Dermis blood vessel endothelial cell (primary cell): ENCODE measurements at places on chromosomes 6 and 20.

DNA sequence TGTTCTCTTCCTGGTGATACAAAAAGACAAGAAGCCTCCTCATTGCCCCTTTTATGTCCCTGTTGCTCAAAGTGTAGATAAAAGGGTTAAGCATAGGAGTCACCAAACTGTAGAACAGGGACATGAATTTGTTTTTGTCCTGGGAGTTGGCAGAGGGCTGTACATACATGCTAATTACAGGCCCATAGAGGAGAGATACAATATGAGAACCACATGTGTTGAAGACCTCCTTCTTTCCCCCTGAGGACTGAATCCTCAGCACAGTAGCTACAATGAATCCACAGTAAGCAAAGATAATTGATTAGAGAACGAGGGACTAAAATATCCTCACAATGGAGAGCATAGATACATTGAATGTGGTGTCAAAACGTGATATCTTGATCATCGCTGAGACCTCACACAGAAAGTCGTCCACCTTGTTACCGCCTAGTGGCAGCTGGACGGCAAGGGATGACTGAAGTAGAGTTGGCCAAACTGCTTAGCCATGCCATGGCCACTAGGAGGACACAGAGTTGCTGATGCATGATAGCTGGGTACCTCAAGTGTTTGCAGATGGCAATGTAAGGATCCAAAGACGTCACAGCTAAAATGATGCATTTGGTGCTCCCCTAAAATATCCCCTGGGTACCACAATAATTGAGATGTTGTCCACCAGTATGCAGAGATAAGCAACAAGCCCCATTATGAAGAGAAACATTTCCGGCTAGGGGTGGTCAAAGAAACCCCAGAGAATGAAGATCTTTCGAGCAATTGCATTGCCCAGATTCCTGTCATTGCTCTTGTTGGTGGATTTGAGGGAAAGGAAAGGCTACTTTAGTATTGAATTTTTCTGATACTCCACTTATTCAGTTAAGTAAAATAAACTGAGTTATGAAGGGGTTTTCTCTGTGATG, 15.0 kb downstream of the OR2B3 start:
- DNase-seq: peak; percentile 48

DNA sequence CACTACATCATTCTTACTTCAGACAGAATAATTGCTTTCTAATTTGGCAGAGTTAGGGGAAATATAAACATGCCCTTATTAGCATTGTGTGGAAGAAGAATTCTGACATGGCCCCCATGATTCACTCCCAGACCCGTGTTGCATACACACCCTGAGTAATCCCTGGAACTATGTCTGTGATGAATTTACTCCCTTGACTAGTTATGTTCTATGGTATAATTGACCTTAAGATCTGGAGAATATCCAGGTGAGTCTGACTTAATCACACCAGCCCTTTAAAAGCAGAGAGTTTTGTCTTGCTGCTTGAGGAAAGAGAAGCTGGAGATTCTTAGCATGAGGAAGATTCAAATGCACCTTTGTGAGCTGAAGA, 262.9 kb downstream of the SOX4 start:
- peak; percentile 45 for DNase-seq

GRCh38 chr20:59458645-59459044, 145.7 kb upstream of the PHACTR3 start:
- no peak for DNase-seq

DNA sequence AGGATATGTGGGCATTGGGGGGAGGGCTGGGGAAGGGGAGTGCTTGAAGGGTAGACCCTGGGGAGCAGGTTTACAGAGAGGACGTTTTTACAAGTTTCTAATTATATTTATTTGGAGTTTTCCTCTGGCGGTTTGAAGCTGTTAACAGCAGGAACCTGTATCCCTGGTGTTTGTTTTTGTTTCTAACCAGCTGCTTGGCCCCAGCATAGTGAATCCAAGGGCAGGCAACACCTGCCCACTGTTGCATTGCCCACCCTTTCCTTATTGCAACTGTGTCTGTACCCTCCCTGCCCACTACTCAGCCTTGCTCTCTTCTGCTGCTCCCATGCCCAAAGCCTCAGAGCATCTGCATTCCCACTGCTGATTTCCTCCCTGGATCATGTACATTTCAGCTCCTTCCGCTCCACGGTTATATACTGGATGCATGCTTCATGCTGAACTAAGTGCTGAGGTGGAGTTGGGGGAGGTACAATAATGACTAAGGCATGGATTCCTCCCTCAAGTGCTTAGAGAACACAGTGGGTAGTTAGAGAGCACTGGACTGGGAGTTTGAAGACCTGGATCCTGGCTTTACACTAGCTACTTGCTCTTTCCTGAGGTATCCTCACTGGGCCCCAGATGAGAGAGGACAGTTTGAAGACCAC, 6.0 kb downstream of the SCUBE3 start:
- no peak for DNase-seq

DNA sequence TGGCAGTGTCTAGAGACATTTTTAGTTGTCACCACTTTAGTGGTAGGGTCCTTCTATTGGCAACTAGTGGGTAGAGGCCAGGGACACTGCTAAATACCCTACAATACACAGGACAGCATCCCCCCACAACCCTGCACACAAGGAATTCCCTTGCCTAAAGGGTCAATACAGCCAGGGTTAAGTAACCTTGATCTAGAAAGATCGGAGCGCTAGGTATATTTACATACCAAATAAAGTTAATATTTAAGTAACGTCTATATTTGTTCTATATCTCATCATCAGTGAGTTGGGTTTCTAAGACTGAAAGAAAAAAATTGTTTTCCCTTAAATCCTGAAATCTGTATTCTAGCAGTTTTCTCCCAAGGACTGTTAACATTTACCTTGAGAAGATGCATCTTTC, 16.1 kb downstream of the BFSP1 start:
- DNase-seq: no peak

GRCh38 chr20:24698706-24699206, 229.3 kb downstream of the SYNDIG1 start:
- DNase-seq: no peak

DNA sequence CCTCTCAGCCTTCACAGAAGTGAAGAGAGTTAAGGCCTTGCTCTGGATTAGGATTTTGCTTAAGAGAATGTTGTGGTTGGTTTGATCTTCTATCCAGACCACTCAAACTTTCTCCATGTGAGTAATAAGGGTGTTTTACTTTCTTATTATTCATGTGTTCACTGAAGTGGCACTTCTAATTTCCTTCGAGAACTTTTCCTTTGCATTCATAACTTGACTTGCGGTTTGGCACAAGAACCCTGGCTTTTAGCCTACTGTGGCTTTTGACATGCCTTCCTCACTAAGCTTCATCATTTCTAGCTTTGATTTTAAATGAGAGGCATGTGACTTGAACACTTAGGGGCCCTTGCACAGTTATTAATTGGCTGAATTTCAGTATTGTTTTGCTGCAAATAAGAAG, 166.1 kb upstream of the OPRM1 start:
- no peak for DNase-seq

DNA sequence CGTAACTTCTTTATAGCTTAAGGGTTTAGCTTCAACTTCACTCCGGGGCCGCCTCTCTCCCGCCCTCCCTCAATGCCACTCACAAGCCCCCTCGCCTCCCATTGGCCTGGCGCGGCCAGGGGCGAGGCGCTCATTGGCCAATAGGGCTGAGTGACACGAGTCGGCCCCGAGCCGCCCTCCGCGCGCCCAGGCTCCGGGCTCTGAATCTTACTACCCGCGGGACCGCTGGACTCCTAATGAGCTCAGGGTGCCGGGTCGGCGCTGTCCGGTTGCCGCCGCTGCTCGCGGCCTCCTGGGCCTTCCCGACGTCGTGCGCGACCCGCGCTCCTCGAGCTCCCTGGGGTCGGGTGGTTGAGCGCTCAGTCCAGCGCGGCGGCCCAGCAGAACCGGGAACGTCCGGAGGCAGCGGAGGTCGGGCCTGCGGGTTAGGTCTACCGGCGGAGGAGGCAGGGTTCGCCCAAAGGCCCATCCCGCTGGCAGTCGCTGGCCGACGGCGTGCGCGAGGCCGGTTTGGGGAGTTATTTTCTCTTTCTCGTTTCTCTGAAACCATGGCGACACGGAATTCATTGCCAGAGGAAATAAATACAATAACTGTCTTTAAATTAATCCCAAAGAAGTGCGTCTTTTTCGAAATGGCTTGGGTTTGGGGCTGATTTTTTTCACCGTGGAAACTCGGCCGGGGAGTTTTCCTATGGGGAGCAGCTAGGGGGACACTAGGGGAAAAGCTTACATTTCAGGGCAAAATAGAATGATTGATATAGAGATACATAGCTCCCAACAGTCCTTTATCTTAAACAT, at the start of gene SIM1:
Gene SIM1, minus strand, starts transcription at position 19 of the 798 bp plus-strand sequence. CDS start 1,453 bp downstream, outside the sequence.
- DNase-seq: peak; percentile 93

DNA sequence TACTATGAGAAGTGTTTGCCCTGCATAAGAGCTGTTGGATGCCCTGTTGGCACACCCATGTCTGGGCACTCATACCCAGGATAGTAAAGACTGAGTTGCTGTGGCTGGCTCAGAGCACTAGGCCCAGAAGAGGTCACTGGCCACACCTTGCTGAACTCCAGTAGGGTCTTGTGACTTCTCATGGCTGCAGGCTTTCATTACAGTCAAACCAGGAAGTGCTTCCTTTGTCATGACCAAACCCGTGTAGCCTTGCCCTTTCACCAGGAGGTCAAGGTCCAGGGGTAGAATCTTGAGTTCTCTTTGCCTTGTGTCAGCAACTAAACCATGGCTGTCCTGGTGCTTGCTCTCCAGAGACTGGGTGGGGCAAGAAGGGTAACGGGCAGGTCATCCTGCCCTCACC, 49.5 kb downstream of the CD164 start:
- no peak for DNase-seq

DNA sequence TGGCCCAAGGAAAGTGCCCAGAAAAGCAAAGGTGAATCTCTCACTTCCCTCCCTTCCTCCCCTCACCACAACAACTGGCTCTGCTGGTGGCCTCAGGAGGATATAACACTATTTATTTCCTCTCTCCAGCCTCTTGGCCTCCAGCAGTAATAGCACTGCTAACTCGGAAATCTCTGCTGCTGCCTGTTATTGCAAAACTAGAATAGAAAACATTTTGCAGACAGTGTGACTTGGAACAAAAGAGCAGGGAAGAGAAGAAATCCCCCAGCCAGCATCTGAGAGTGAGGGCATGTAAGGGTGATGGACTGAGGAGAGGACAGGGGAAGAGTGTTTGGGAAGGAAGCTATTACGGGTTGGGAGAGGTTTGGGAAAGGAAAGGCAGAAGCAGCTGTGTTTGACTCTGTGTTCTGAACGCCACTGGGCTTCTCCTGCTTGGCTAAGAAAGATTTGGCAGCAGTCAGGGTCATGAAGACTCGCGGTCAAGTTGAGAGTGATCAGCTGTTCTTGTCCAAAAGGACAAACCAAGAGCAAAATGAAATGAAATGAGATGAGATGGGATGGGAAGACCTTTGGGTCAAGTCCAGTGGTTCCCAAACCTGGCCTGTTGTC, 81.0 kb upstream of the SNX9 start:
- no peak for DNase-seq

GRCh38 chr6:29853245-29853644, 25.6 kb downstream of the HLA-G start:
- DNase-seq: no peak

GRCh38 chr20:13756551-13756950, 28.2 kb downstream of the ESF1 start:
- no peak for DNase-seq

DNA sequence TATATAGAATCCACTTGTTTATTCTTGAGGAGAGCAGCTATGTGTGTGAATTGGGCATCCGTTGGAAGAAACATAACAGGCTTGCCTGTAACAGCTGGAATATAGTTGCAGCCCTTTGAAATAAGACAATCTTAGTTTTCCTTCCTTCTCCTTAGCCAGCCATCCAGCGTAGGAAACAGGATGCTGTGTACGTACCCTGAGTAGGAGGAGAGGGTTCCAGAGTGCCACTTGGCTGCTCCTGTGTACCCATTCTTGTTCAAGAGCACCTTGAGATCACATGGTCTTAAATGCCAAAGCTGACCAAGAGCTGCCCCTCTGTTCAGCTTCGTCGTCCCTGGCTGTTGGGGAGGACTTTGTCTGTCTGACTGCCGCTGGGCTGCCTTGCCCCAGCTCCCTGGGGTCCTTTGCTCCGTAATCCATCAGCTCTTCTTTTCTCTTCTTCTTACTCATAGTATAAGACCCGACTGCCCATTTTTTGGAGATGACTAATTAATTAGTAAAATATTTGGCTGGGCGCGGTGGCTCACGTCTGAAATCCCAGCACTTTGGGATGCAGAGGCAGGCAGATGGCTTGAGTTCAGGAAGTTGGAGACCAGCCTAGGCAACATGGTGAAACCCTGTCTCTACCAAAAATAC, 49.0 kb downstream of the RREB1 start:
- no peak for DNase-seq

DNA sequence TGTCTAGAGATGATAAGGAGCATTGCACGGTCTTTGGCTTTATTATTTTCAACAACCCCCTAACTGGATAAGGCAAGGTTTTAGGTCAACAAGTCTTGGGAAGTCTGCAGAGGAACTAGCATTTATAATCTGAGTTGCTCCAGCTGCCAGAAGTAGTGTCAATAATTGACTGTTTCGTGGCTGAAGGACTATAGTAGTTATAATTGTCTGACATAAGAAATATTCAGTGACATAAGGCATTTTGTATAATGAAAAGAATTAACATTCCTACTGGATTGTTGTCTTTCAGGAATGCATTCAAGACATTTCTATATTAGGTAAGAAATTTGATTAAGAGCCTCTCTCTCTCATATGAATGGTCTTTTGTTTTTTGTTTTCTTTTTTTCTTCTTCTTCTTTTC, 136.9 kb upstream of the SGK1 start:
- DNase-seq: no peak

DNA sequence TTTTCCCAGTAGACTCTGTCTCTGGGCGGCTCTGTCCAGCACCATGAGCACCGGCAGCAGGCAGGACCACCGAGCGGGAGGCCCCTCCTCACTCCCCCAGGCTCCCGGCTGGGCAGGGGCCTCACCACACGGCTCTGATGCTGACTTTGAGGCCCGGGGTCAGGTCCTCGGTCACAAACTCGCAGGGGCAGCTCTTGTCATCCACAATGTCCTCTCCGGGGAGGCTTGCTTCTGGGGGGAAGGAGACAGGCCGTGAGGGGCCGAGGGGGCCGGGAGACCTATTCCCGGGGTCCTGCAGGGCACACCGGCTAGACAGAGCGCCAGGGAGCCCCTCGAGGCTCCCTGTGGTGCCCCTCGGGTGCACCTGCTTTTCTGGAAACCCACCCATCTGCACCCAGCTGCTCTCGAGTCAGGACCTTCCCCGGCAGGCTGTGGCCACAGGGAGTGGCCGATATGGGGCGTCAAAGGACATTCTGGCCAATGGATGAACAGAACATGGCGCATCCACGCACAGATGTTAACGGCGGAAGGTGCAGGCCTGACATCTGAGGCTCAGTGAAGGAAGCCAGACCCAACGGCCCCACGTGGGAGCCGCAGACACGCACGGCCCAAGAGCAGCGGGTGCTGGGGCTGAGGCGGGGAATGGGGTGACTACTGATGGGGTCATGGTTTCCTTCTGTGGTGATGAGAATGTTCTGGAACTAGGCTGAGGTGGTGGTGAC, 53.0 kb upstream of the CHRNA4 start:
- no peak for DNase-seq

GRCh38 chr20:19757487-19758132, 448 bp upstream of the RIN2 start:
- peak; percentile 91 for DNase-seq
